T follicular helper cell (primary cell): ENCODE measurements at places on chromosomes 7 and 10.

DNA sequence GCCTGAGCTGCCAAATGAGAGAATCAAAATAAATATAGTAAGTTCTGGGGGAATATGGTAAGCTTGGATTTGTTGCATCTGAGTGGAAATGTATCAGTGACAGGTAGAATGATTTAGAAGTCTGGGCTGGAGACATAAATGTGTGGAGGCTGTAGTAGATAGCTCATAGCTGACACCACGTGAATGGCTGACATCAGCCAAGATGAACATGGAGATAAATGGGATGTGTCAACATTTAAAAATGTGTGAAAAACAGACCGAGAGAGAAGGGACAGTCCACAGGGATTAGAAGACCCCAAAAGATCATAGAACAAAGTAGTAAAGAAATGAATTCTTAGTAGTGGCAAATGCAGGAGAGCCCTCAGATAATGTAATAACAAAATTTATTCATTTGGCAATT, 40.9 kb downstream of the NAMPT start:
- no peak for DNase-seq

DNA sequence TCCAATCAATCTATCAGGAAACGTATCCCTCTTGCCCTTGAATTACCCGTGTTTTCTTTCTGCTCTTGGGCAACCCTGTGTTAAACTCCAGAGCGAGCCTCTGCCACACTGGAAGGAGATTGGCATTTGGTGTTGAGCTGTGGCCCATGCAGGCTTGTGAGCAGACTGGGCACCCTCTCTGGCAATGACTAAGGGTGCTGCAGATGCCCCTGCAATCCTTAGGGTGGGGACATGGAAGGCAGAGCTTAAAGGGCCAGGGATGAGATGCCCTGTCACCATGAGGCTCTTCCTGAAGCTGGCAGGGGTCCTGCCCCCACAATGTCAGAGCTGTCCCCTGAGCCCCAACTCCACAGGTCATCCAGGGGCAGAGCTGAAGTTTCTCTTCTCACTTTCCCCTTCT, 19.5 kb upstream of the FAM180A start:
- DNase-seq: no peak

- DNase-seq: no peak
Observed at GRCh38 chr10:50807851-50808776, 68.4 kb downstream of the ASAH2B start.

DNA sequence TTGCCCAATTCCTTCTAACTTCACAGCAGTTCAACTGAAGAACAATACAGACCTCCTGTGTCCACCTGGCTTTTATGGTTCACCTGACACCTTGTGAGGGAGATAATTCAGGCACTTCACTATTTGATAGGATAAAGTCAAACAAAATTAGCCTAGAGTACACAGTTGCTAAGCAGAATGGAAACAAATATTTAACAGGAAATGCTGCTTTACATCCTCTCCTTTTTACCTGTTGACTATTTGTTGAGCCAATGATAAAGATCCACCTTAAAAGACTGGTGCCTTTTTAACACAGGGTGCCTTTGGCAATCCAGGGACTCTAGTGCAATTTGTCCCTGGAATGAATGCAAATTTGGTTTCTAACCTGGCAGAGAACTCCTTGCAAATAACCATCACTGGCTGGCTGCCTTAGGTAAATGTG, 39.8 kb downstream of the ITPRID1 start:
- no peak for DNase-seq

DNA sequence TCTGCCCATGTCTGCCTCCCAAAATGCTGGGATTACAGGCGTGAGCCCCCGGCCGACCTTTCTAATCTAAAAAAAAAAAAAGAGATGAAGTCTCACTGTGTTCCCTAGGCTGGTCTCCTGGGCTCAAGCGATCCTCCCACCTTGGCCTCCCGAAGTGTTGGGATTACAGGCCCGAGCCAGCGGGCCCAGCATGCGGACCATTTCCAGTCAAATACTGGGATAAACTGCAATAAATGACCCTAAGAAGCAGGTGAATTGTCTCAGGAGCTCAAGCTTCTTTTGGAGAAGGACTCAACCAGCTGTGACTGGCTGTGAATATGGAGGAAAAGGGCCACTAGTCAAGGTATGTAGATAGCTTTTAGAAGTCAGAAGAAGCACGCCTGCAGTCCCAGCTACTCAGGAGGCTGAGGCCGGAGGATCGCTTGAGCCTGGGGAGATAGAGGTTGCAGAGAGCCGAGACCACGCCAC, 550 bp upstream of the CREM start:
- DNase-seq: no peak

GRCh38 chr7:130442601-130443000, 1.8 kb upstream of the CEP41 start:
- no peak for DNase-seq

DNA sequence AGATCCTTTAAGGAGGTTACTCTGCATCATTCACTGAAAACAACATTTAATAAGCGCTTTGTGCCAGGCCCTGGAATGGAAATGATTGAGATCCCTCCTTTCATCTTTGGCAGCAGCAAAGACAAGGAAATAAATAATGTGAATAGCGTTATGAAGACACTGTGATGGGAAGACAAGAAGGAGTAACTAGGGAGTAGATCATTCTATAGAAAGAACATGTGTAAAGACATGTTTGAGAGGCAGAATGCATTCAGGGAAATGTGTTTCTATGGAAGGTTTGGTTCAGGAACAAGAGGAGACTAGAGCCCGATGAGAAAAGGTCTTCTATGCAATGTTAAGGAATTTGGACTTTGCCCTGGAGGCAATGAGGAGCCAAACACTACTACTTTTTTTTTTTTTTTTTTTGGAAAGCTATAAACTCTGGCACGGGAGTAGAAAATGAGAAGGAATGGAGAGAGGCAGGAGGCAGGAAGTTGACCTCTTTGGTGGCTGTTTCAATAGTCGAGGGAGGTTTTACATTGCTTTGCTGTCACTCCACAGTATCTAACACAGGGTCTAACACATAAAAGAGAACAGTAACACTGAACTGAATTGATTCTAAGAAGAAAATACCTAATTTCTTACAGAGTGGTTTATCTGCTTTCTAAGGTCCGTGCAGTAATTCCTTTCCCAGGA, 44.9 kb downstream of the SMURF1 start:
- DNase-seq: no peak

GRCh38 chr10:11018432-11018841, 765 bp downstream of the CELF2 start:
- no peak for DNase-seq

DNA sequence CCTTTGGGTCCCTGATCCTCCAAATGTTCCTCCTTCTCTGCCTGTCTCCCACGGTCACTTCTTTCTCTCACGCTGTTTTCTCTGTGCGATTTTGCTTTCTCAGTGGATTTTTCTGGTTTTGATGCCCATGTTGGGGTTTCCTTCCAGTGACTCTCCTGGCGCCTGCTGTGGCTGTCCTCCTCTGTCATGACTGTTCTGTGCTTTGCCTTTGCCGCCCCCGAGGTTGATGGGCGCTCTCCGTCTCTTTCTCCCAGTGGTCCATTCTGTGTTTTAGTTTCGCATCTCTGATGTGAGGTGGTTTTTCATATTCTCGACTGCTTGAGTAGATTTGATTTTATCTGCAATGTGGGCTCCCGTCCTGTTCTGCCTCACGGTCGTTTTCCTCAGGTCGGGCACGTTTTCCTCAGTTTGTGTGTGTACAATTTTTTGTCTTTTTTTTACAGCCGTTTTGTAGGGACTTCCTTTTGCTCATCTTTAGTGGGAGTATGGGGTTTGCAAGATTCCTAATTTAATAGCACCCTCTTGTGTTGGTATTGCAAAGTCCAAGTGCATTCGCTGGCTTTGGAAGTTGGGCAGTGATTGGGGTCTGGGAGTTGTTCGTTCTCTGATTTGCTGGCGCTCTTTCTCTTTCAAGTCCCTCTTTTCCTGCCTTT, 100.0 kb downstream of the INPP5A start:
- no peak for DNase-seq

- DNase-seq: no peak
Observed at GRCh38 chr7:108503112-108504026, 22.6 kb downstream of the PNPLA8 start.

- no peak for DNase-seq
Observed at GRCh38 chr7:51645255-51645654, 328.6 kb upstream of the COBL start.

GRCh38 chr7:1725199-1725690, 55.2 kb downstream of the ELFN1 start:
- DNase-seq: no peak

- no peak for DNase-seq
Observed at GRCh38 chr7:111147708-111148533, 57.0 kb downstream of the LRRN3 start.

DNA sequence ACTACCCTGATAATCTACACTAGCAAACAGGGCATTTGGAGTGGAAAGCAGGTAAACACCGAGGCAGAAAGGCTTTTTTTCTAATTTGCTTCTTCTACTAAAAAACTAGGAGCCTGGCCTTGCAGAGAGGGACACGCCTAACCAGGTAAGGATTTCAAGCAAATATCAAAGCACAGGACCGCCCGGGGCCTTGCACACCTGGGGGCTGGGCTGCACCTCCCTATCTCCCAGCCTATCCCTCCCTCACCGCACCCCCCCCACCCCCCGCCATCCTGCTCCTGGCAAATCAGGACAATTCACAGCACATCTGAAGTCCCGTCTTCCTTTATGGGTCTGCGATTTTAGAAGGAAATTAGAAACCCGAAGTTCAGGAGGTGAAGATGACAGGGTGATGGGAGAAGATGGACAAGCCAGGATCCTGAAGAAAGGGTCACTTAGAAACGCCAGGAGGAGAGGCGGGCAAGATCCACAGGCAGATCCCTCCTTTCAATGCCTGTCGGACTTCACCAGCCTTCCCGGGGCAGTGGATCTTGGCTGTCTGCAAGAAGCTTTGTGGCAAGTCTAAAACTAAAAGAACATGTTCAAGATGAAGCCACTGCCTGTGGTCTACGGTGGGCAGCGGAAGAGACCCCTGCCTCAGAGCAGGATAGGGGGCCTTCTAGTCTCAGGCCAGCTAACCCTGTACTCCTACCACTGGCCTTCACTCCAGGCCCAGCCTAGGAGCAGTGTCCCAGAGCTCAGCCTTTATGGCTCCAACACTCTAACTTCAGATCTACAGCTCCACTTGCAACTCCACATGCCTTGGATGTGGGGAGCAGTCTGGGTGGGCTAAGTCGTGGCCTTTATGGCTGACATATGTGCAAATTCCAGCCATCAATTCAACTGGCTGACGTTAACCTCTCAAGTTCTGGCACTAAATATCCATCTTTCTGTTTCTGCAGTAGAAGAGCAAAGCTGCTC, 43.9 kb downstream of the TNS3 start:
- no peak for DNase-seq

GRCh38 chr7:150875791-150876190, 23.5 kb downstream of the AOC1 start:
- DNase-seq: no peak

DNA sequence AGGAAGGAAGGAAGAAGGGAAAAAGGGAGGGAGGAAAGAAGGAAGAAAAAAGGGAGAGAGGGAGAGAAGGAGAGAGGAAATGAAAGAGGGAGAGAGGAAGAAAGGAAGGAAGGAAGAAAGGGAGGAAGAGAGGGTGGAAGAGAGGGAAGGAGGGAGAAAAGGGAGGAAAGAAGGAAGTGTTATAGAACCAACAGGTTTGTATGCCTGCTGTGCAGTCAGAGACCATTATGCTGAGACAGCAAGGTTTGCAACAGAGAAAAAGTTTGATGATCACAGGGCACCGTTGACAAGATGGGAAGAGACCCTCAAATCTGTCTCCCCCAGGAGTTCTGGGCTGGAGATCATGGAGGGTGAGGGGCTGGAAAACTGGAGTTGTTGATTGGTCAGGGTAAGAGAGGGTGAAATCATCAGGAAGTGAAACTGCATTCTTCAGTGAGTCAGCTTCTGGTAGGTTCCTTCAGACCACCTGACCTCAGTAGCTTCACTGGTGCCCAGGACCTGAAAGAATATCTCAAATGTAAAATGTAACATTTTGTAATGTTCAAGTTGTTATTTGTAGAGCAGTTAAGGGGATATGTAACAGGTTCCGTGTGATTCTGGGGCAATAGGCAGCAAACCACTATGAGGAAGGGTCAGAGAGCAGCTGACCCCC, 76.3 kb downstream of the JCAD start:
- no peak for DNase-seq

GRCh38 chr10:89887830-89888229, 186.4 kb downstream of the KIF20B start:
- DNase-seq: no peak

- no peak for DNase-seq
Observed at GRCh38 chr10:29761916-29762315, 127.1 kb upstream of the SVIL start.

- no peak for DNase-seq
Observed at GRCh38 chr7:24781106-24781505, 23.8 kb upstream of the GSDME start.

DNA sequence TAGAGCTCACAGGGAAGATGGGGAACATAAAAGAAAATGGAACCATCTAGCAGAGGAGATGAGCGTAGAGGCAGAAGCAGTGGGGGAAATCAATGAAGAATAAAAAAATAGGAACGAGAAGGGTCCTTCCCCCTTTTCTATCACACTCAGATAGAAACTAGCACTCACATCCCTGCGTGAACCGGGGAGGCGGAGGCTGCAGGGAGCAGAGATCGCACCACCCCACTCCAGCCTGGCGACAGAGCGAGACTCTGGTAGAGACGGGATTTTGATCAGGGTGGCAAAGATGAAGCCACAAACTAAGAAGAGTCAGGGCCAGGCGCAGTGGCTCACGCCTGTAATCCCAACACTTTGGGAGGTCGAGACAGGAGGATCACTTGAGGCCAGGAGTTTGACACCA, 64.7 kb upstream of the ECHDC3 start:
- DNase-seq: no peak

DNA sequence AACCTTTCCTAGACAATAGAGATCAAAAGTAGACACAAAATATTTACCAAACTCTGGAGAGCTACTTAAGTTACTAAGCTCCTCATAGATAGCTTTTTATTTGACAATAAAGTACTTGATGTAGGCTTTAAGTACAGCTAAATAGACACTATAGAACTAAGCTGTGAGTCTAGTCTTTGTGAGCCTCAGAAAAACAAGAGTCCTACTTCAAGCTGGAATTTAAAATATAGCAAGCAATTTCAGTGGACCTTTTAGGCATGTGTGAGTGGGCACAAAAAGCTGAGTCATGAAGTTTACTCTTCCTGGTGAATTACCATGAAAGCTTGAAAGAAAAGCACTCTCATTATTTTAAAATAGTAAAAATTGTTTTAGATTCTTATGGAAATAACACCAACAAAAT, 76.1 kb downstream of the ADD3 start:
- DNase-seq: no peak

GRCh38 chr10:82908751-82909150, 1033.8 kb downstream of the NRG3 start:
- DNase-seq: no peak

DNA sequence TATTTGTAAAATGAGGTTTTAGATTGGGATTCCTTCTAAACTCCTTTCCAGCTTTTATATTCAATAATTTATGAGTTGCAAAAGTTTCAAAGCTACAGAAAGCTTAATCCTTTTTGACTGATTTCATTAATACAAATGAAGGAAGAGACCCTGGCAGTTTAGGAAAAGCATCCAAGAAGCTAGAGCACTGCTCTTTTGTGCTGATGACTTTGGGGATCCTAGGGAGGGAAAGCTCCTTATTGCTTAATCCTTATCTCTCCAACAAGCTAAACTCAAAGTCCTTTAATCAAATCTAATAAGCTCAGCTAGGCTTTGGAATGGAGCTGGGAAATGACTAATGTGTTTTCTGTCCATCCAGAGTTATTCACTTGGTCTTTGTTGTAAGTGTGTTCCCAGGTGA, 285.4 kb downstream of the ACTR3B start:
- DNase-seq: no peak
